ENCODE measurements at places on chromosomes 7 and 10.

GRCh38 chr7:143015926-143016490 lies 10.9 kb downstream of the OR9A2 start:
- no peak for DNase-seq

- no peak for DNase-seq
Measured at GRCh38 chr7:20307119-20307518, 23.6 kb upstream of the ITGB8 start.

GRCh38 chr7:158811461-158811860 lies 17.8 kb downstream of the ESYT2 start:
- no peak for DNase-seq

DNA sequence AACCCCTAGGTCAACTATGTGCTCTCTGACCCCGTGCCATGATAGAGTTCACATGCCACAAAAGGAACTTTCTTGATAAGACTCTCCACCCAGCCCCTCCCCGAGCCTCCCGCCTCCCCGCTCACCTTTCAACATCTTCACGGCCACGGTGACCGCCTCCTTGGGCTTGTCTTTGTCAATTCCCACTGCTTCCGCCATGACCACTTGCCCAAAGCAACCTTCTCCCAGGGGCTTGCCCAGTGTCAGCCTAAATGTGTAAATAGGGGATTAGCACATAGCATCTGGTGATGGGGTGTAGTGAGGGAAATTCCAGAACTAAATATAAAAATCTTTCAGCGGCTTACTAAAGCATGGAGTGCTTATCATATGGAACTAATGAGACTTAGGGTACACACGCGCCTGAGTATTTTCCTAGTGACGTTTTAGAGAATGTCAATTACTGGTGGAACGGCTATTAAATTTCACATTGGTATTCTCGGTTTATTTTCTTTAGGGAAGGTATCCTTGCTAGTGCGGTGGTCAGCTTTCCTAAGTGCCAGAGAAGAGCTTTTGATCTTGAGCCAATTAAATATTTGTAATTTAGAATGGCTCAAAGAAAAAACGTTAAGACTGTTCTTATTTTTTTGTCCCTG lies 97.4 kb downstream of the FGFR2 start:
- no peak for DNase-seq

DNA sequence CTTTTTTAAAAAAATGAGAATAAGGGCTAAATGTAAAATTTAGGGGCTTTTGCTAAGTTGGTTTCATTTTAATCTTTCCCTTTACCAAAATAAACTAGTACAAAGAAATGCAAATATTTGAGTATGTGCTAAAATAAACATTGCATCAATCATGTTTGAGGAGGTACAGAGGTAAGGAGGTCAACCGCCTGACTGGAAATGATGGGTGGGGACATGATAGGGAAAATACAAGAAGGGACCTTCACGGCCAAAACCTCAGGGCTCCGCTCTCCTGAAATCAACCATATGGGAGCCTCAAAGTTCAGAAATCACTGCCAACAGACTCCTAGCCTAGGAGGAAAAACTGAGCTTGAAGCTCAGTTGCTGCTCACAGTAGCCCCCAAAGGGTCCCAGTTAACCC lies 207.6 kb downstream of the AHR start:
- no peak for DNase-seq

DNA sequence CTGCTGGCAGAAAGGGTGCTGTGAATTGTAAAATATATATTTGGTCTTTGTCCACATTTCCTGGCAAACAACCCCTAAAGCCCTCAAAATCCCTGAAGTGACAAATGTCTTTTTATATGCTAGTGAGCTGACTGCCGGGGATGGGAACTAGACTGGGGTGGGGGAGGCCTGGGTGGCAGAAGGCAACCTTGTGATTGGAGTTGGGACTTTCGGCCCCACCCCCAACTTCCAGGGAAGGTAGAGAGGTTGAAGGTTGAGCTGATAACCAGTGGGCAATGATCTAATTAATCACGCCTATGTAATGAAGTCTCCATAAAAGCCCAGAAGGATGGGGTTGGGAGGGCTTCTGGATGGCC lies 2.7 kb downstream of the EPHA1 start:
- no peak for DNase-seq

DNA sequence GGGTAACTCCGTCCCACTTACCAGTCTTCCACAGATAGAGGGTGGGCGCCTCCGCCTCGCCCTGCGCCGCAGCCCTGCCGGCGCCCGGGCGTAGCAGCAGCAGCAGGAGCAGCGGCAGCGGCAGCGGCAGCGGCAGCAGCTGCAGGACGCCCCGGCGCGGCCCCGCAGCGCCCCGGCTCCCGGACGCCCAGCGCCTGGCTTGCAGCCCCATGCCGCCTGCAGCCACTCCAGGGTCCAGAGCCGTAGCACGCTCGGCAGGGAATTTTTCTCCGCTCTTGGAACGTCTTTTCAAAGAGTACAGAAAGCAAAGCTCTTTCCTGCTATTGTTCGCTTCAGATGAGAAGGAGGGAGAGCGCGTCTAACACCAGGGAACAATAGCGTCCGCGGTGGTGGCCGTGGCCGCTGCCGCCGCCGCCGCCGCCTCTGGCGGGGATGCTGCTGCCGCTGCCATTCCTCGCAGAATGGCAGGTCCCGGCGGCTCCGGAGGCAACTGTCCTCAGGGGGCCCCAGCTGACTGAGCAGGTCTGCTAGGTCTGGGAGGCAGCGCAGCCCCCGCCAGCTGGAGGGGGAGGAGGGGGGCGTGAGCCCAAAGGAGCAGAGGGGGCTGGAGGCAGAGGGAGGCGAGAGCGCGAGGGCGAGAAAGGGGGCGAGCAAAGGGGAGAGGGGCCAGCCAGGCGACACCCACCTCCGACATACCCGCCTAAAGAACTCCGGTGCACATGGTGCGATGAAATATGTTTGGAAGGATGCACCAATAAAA lies at the start of gene THSD7A:
THSD7A (minus strand) TSS at position 463 of the 760 bp plus-strand sequence; CDS start at position 211, 252 bp downstream.
- no peak for DNase-seq

DNA sequence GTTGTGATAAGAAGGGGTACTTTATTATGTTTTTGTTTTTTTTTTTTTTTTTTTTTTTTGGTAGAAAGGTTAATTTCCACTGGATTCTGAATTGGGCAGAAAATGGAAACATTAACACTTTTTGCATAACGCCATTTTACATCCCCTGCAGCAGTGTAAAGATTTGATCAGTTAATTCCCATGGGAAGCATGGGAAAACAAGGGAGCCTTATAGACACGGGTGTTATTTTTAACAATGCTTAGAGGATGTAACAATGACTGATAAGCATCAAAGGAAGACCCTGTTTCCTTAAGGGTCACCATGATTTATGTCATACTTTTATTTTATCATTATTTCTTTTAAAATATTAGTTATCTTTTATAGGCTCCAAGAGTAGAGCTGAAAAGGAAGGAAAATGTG lies 140.2 kb downstream of the CDK14 start:
- no peak for DNase-seq

DNA sequence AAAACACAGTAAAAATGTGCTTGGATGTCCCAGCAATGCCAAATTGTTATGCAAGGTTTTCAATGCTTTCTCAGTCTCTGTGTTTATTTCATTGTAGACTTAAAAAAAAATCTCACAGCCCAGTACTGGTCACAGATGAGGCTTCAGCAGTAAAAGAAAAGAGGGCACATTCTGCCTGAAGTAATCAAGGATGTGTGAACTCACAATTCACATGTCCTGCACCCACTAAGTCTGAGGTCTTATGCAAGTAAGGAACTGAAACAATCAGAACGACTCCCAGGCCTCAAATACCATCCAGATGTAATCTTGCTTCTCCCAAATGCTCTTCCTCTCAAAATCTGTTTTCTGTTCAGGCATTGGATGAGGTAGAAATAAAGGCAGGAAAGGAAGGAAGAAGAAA lies 33.7 kb downstream of the ADRB1 start:
- DNase-seq = no peak

DNA sequence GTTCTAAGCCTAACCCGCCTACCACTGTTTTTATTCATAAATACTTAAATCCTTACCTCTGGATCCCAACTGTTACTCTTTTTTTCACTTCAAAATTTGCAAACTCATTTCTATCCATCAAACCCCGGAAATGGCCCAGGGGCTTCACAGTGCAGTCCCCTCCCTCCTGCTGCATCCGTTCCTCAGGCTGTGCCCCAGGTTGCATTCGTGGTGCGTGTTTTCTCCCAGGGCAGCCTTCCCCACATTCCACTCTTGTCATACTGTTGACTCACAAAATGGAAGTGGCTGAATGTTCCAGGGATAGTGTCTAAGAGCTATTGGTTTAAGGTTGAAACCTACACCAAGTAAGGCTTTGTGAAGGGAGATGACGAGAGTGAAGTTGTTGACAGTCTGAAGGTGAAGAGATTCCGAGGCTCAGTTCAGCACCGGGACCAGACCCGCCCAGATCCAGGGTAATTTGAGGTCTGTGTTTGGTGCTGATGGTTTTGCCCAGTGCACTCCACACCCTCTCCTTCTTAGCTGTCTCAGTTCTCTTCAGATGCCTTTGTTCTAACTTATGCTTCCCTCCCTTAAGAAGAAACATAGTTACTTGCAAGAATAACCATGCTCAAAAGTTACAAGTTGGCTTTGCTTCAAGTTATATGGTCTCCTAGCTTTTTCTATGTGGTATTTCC lies 7.7 kb downstream of the INSIG1 start:
- DNase-seq = no peak

DNA sequence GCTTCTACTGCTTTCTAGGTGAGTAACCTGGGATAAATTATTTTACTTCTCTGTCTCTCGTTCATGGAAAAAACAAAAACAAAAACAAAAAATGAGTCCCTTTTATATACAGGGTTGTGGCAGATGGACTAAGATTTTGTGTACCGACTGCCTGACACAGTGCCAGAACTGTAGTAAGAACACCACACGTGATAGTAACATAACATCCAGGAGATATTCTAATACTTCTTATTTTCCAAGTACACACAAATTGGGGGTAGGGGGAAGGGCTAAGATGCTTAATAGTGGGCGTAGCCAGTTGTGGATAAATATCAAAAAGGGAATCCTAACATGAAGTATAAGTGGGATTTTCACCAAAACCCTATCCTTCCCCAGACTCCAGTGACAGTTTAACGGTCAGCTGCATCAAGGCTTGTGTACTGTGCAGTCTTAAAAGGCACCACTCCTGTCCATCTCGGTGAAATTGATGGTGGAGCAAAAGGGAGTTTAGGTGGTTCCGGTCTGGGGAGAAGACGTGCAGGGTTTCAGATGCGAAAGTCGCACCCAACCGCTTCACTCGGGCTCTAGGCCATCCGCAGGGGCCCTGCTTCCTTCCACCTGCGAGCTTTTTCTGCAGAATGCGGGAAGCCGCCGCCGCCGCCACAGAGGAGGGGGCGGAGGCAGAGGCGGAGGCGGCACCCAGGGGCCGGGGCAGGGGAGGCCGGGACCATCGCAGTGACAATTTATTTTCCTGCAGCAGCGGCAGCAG lies at the start of gene STAMBPL1:
STAMBPL1 (plus strand) TSS at position 712 of the 748 bp plus-strand sequence. CDS start 21,464 bp downstream, outside the sequence.
- DNase-seq = no peak

DNA sequence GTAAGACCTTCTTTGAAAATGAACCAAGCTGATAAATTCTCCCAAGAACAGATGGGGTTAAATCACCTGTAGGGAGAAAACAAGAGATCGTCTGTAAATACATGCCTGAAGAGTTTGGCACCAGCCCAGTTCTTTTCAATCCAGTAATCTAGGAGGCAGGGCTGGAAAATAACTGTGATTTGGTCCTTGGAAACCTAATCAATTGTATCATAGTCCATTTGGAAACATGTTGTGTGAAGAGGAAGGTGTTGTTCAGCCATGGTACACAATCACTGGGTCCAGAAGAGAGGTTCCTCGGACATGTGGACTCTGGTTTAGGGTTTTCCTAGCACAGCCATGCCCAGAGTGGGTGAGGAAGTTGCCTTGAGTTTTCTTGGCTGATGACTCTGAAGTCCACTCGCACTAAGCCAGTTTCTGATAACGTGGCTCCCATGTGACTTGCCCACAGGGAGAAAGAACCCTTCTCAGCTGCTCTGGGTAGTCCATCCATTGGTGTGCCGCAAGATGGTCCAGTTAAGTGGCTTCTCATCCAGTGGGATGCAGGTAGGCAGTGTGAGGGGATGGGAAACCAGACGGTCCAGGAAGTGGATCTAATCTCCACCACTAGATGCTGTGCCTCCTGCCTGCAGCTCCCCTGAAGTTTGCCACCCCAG lies 5.1 kb downstream of the BLNK start:
- no peak for DNase-seq

DNA sequence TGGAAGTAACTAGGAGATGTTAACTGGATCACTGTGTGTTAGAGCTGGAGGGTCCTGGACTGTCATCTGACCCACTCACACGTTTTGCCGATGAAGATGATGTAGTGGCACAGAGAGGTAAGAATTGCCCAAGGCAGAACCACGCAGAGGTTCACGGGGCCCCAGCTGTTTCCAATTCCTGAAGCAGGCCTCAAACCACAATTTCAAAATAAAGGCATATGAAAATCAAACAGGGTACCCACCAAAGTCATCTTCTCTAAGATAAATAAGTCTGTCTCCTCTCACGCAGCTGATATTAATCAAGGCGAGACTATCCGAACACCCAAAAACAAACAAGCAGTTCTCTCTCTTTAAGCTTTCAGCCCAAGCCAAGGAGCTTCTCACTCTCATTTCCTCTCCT lies 113.3 kb upstream of the JCAD start:
- DNase-seq = no peak

GRCh38 chr10:29838539-29838938 lies 203.8 kb upstream of the SVIL start:
- no peak for DNase-seq

GRCh38 chr10:86103391-86104101 lies 263.0 kb downstream of the GRID1 start:
- DNase-seq = no peak

DNA sequence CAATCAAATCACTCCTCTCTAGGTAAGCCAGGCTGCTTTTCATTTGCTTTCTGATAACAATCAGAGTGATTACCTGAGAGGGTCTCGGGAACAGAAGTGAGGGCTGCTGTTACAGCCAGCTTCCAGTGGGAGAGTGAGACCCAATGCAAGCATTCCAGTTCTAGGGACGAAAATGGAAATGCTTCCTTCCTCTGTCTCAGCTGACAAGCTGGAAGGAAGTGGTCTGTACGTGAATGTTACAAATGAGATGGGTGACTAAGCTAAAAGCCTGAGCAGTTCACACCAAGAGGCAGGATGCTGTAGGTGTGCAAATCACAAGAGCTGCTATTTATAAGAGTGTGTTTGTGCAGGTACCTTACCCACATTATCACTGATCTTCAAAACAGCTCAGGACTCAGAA lies 772.4 kb downstream of the GRID1 start:
- no peak for DNase-seq

GRCh38 chr10:86213148-86213547 lies 153.4 kb downstream of the GRID1 start:
- DNase-seq = no peak

DNA sequence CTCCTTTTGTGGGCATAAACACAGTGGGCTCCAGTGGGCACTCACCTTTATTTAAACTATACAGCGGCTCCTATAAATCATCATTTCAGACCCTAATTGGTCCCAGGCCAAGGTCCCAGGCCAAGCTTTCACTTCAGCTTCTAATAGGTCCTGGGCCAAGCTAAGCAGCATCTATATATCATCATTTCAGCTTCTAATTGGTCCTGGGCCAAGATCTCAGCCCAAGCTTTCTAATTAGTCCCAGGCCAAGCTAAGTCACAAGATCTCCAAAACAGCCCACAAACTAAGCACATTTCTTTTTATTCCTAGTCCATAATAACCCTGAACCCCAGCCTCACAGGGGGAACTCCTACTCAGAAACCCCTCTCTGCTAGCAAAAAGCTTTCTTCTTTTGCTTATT lies 47.1 kb downstream of the ZNF680 start:
- DNase-seq = no peak

Data from pulmonary artery endothelial cell (primary cell).